ENCODE measurements at places on chromosomes 7 and 10.
A peak's percentile ranks its signal among the peaks of the same experiment; 100 is the strongest.

DNA sequence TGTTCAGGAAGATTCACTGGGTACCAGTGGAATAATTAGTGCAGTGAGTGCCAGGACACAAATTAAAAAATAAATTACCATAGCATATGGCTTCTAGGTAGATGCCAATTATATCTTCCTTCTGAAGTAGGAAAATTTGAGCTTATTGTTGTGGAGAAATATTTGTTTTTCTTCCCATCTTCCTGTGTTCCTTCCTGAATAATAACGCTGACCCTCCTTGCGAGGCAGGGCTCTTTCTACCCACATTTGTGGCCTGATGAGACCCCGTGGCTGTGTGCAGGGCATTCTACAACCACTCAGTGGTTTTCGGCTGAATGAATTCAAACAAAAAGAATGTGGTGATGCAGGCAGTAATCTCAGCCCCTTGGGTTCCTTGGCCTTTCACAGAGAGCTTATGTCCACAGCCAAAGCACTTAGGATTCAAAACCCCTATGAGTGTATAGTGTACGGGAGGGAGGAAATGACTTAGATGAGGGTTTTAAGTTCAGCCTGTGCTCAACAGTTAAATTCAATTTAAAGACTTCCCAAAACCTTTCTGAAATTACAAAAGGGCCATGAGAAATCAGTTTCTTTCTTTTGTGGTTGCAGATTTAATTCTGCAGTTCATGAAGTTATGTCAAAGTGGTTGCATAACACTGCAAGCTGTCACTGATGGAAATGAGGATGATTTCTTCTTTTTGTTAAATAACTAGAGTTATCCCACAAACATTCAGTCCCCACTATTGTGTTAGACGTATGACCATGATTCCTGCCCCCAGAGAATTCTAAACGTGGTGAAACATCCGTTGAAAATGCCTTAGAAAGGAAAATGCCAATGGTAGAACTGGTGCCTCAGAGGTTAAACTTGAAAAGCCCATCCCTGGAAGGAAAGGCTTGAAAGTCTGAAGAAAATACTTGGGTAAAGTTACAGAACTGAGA is 255.3 kb downstream of the FZD1 start:
- no peak overlapping the region for H3K4me3 ChIP-seq
- no peak overlapping the region for H3K27ac ChIP-seq
- peaks cover 9% of the 10 kb centered on the region for H3K27me3 ChIP-seq

DNA sequence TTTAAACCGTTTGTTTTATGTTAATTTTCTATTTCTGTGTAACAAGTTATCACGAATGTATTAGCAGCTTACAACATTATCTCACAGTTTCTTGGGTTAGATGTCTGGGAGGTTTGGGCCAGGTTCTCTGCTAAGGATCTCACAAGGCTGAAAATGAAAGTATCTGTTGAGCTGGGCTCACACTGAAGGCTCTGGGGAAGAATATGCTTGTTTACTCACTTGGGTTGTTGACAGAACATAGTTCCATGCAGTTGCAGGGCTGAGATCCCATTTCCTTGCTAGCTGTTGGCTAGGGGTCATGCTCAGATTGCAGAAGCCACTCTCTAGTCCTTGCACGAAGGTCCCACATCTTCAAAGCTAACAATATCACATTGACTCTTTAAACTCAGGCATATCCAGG is 266.6 kb upstream of the GNAI1 start:
- no peak overlapping the region for H3K27ac ChIP-seq
- no peaks in the 10 kb centered on the region for H3K4me1 ChIP-seq
- H3K4me3 ChIP-seq: no peak overlapping the region
- peaks cover 7% of the 10 kb centered on the region for H3K27me3 ChIP-seq

DNA sequence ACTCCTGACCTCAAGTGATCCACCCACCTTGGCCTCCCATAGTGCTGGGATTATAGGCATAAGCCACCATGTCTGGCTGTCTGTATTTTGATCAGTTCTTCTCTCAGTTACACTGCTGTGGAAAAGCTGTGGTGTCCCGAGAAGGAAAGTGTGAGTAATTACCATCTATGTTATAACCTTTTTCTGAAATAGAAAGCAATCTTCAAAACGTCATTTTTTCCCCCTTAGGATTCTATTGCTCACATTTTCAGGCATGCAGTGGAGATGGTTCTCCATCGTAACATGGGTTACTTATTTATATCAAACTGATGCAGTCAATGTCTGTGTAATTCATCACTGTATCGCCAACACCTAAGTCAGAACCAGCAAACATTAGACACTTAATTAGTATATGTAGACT is 103.5 kb upstream of the FAM3C start:
- no peak overlapping the region for H3K27ac ChIP-seq
- peaks cover 27% of the 10 kb centered on the region for H3K4me1 ChIP-seq
- no peak overlapping the region for H3K4me3 ChIP-seq
- H3K27me3 ChIP-seq: no peaks in the 10 kb centered on the region
- no peak for DNase-seq

- no peak for DNase-seq
- no peaks in the 10 kb centered on the region for H3K27me3 ChIP-seq
- no peaks in the 10 kb centered on the region for H3K4me1 ChIP-seq
- no peaks in the 10 kb centered on the region for H3K36me3 ChIP-seq
- H3K27ac ChIP-seq: no peak overlapping the region
Observed at GRCh38 chr10:128476368-128476725, 350.1 kb upstream of the MKI67 start.

- no peak overlapping the region for H3K27ac ChIP-seq
- no peak for DNase-seq
- no peaks in the 10 kb centered on the region for H3K27me3 ChIP-seq
Observed at GRCh38 chr7:110373416-110373815, 717.5 kb upstream of the LRRN3 start.

GRCh38 chr7:30922596-30922995 is 10.9 kb downstream of the AQP1 start:
- no peak overlapping the region for H3K4me3 ChIP-seq
- peak; percentile 64 for DNase-seq
- H3K36me3 ChIP-seq: no peaks in the 10 kb centered on the region
- peaks cover 14% of the 10 kb centered on the region for H3K4me1 ChIP-seq

GRCh38 chr10:79153745-79154144 is 85.0 kb downstream of the ZMIZ1 start:
- H3K4me3 ChIP-seq: no peak overlapping the region
- no peaks in the 10 kb centered on the region for H3K27me3 ChIP-seq
- peak overlapping the region; percentile 41 for H3K27ac ChIP-seq
- no peak for DNase-seq

DNA sequence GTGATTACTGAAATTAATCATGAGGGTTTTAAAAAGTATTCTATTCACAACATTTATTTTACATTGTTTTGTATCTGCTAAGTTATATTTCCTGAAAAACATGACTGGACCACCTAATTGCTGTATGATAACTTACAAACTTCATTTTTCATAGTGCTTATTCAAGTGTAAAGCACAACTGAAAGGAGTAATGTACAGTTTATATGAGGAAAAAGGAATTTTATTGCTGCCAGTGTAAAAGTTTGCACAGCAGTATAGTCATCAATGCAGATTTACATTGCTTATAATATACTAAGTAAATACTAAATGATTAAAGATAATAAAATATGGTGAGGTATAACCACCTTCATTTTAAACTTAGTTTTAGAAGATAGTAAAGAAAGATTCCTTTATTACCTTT is 4.0 kb downstream of the PTEN start:
- peak overlapping the region; percentile 77 for H3K27ac ChIP-seq
- peaks cover 48% of the 10 kb centered on the region for H3K4me1 ChIP-seq
- H3K36me3 ChIP-seq: peaks cover 6% of the 10 kb centered on the region
- no peaks in the 10 kb centered on the region for H3K27me3 ChIP-seq
- no peak for DNase-seq

DNA sequence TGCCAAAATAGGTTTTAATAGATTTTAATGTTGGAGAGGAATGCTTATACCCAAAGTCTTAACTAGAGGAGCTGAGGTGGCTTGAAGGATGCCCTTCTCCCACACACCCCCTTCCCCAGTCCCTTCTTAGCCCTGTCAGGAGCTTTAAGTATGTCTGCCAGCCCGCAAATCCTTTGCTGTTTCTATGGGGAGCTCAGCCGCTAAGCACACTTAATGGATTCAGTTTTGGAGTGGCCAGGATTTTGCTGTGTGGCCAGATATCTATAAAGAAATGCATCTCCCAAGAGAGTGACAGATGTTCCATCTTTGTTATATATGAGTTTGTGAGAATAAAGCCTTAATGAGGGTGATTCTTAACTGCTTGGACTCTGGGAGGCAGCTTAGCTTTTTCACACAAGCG is 152.9 kb upstream of the ZNF32 start:
- H3K36me3 ChIP-seq: no peaks in the 10 kb centered on the region
- peaks cover 29% of the 10 kb centered on the region for H3K27me3 ChIP-seq
- no peak for DNase-seq
- no peak overlapping the region for H3K27ac ChIP-seq

DNA sequence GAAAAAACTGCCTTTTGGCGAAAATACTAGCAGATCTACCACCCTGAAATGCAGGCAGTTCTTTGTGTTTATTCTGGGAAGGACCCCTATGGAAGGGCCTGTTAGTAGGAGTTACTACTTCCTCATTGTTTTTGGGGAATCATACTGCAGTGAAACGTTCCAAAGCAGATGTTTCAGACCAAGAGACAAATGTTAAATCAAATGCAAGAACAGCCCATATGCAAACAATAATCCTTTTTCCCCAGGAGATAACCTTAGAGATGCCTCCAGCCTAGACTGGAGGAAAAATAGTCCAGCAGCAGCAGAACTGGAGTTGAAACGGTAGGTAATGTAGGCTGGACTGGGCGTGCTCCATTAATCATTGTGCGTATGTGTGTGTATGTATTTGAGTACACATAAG is 65.9 kb upstream of the VWDE start:
- no peak overlapping the region for H3K27ac ChIP-seq
- no peak overlapping the region for H3K4me3 ChIP-seq
- peaks cover 3% of the 10 kb centered on the region for H3K27me3 ChIP-seq
- H3K36me3 ChIP-seq: no peaks in the 10 kb centered on the region
- no peaks in the 10 kb centered on the region for H3K4me1 ChIP-seq
- DNase-seq: no peak

DNA sequence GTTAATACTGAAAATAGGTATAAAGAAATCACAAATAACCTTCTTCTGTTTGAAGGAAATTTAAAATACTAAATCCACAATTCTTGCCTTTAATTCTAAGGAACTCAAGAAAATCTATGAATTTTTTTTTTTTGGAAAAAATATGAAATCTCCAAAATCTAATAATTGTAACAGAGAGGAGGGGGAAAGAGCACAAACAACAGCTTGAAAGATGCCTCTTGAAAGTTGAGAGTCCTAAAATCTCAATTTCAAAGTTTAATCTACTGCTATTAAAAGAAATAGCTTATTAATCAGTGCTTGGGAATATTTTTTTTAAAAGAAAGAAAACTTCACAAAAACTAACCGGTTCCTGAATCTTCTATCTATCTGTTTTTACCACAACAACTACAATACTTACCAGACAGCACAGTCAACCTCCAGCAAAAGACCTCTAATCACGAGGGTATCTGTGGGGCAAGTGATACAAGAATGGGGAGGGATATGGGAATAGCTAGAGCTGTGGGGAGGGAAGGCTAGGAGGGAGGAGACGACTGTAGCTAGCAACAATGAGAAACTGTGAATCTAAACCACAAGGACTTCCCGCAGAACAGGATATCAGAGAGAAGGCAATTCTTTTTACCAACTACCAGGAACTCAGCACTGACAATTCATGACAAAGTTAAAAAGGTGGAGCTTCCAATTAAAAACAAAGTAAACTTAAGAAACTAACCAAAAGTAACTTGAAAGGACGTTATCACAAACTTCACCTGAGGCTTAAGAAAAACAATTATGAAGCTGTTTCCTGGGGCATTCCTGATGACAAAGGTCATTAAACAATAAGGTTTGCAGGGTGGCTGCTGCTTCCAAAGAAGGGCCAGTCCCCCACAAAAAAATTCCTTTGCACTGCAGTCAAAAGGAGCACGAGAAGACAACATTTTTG is at the start of gene USP54:
TSS of gene USP54 (minus strand) at position 462 of the 919 bp plus-strand sequence. CDS start 15,684 bp downstream, outside the sequence.
- H3K4me1 ChIP-seq: peaks cover 19% of the 10 kb centered on the region
- no peaks in the 10 kb centered on the region for H3K27me3 ChIP-seq
- H3K27ac ChIP-seq: peak within 1 kb of the TSS; percentile 58
- no peak for DNase-seq
- H3K36me3 ChIP-seq: no peaks in the 10 kb centered on the region

All from osteocyte (in vitro differentiated cells).